ENCODE measurements at places on chromosomes 12 and 14.

DNA sequence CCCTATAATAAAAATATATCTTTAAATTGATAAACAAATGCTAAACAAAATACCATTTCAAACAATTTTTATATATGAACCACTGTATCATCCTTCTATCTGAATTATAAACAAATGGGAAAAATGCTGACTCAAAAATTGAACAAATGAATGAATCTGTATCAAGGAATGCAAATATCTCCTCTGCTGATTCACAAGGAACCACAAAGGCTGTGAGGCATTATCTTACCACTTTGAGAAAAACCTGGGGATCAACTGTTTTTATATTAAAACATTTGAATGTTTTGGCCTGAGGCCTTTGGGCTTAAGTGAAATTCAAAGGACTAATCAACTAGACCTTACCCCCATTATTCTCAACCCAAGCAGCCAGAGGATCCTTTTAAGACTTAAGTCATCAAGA is 86.3 kb downstream of the EML5 start:
- no peak for DNase-seq

DNA sequence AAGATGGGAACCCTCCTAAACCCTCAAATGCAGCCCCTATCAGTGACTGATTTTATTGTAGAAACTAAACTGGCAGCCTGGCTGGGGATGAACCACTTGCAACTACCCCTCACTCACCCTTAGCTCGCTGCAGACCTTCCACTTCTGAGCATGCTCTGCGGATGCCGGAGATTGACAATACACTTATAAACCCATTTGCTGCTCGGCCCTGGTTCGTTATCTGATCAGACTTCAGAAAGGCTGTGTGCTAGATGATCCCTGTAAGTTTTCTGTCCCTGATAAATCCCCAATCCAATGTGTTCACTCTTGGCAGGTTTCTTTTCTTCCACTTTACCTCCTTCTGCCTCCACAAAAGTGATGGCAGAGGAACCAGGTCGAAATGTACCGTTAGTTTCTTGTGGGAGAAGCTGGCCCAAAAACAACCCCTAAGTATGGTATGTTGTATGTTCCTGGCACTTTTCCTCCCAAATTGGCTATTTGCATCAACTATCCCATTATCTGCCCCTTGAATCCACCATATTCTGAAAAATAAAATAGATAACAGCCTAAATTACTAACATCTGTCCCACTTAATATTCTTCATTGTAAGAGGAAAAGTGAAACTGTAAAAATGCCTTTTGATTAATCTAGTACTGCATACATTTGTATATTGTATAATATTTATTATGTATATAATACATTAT is 18.8 kb downstream of the RPH3A start:
- no peak for DNase-seq

DNA sequence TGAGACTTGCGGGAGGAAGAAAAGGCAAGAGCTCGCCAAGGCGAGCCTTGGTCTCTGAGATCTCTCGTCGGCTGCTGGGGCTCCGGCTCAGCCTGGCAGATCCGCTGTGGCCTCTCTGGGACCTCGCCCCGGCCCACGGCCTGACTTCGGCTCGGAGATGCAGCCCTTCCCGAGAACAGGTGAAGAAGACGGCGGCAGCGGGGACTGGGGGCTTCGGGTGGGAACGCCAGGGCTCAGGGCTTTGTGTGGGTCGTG is 6.0 kb upstream of the HOXC9 start:
- DNase-seq, result no peak

GRCh38 chr12:90305379-90305778 is 596.7 kb upstream of the ATP2B1 start:
- DNase-seq, result no peak

DNA sequence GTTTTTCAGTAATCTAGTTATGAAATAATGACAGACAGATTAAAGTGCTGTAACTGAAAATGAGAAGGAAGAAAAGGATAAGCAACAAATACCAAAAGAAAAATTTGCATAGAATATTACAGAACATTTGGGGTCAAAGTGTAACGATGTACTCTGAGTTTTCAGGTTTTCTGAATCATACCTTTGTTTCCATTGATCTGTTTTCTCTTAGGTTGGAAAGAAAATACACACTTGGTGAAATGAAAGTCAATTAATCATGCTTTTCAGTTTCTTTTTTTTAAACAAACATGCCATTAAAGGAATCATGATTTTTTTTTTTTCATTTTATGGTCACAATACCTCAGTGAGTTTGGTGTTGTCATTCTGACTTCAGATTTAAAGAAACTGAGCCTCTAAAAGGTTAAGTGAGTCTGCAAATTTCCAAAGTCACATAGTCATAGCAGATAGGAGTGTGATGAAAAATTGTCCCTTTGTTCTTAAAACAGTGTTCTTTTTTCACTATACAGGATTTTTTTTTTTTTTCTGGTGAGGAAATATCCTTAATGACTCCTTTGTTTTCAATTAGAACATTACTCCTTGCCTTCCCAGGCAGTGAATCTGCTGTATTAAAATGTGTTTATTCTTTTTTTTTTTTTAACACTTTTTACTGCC is 35.9 kb upstream of the PZP start:
- DNase-seq, result no peak
